ENCODE measurements at places on chromosomes 5 and 9. TPM values are rescaled to one million over a fixed set of nuclear protein-coding genes. Genes with fewer than 3 reads are reported as not detected.

The WDR38 gene
- not detected for total RNA-seq

The GBA2 gene
- 90.2 TPM for total RNA-seq

The SLC24A2 gene
- total RNA-seq, result not detected

The ALDH7A1 gene
- total RNA-seq, result 33.7 TPM

The IRX1 gene
- not detected for total RNA-seq

The CTNND2 gene
- 5.4 TPM for total RNA-seq

The SLC25A2 gene
- not detected for total RNA-seq

The PDE6A gene
- total RNA-seq, result 0.05 TPM

- DNase-seq, result no peak
Observed at GRCh38 chr9:131594906-131595665, 49.8 kb downstream of the PRRT1B start.

- no peak for DNase-seq
Observed at GRCh38 chr9:34437006-34437925, 21.1 kb downstream of the FAM219A start.

DNA sequence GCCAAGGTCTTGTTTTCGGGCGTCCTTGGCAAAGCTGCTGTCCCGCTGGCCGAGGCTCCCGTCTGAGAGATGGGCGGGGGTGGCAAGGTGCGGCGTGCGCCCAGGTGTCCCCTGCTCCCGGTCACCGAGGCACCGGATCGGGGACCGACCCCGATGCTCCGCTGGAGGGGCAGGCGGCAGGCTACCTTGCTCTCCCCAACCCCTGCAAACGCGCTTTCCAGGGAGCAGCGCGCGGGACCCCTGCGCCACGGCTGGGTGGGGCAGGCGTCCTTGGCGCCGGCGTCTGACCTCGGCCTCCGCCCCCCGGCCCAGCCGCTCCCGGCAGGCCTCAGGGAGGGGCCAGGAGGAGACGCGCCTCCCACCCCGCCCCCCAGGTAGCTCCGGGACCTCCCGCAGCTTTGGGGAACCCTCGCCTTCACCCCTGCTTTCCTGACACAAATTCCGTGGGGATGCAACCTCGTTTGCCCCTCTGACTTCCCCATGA, 551 bp downstream of the N4BP3 start:
- DNase-seq, result no peak

DNA sequence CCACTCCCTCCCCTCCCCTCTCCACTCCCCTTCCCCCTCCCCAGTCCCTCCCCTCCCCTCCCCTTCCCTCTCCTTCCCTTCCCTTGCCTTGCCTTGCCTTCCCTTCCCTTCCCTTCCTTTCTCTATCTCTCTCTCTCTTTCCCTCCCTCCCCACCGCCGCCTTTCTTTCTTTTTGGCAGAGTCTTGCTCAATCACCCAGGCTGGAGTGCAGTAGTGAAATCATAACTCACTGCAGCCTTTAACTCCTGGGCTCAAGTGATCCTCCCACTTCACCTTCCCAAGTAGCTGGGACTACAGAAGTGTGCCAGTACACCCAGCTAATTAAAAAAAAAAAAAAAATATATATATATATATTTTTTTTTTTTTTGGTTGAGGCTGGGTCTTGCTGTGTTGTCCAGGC, 45.5 kb downstream of the IL31RA start:
- DNase-seq, result no peak

- no peak for DNase-seq
Observed at GRCh38 chr9:124359426-124359825, 55.8 kb downstream of the PSMB7 start.

DNA sequence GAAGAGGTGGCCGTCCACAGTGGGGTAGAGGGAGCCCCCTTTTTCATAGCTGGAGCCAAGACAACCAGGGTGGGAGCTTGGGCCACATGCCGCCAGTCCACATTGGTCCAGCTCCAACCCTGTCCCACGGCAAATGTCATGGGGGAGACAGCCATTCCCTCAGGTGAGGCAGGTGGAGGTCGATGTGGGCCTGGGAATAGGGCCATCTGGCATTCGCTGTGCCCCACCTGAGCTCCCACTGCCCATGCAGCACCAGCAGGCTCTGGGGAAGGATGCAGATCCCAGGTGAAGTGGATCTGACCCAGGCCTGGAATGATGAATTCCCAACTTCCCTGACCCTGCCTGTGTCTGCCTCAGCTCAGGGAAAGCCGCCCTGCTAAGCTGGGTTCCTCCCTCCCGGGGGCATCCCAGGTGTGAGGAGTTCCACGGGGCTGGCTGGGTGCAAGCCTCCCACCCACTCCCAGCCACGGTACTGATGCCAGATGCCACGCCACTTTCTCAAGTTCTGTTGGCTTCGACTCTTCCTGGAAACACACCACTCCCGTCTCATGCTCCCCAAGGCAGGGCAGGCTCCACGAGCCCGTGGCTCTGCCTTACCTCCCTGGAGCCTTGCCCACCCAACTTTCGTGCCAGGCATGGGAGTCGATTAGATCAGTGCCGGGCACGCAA, 25.2 kb upstream of the FCN2 start:
- no peak for DNase-seq

- DNase-seq, result no peak
Observed at GRCh38 chr5:1912951-1913565, 30.3 kb upstream of the IRX4 start.

DNA sequence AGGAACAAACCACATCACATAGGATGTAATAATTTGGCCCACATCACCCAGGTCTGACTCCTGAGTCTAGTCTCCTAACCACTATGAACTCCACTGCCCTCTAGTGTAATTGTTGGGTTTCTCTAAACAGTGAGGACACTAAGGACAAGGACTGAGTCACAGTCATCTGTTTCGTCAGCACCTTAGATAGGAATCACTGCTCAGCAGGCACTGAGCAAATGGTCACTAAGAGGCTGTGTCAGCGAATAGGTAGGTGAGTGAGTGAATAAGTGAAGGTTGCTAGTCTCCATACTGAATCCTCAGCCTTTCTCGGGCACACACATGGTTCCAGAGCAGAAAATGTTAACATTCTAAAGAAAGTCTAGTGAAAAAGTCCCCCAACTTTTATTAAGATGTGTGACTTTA, 278.6 kb downstream of the SPOCK1 start:
- DNase-seq, result no peak

GRCh38 chr5:72283358-72283757, 36.7 kb downstream of the MRPS27 start:
- DNase-seq, result no peak

GRCh38 chr5:57482671-57483106, at the start of gene ACTBL2:
ACTBL2 (minus strand) TSS chr5:57482811; CDS start chr5:57482707, 104 bp downstream.
- DNase-seq, result no peak

DNA sequence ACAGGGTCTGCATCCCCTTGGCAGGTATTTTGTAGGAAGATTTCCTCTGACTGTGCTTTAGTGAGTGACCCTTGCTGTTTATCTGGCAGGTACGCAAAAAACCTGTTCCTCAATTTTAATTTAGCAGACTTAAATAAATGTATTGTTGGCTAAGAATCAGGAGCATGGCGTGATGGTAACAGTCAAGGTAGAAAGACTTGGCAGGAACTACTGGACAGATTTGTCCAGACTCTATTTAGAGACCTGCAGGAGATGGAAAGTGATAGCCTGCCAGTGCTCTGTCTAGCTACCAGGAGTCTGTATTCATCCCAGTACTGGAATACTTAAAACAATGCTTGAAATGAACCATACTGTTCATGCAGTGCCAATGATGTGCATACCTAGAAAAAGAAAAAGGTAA, 78.8 kb upstream of the MAST4 start:
- DNase-seq, result no peak

GRCh38 chr9:81390792-81391456, 298.4 kb downstream of the TLE1 start:
- DNase-seq, result no peak

GRCh38 chr9:27514551-27514950, 9.5 kb upstream of the IFNK start:
- no peak for DNase-seq

- no peak for DNase-seq
Observed at GRCh38 chr5:176519810-176520720, 17.1 kb downstream of the RNF44 start.

DNA sequence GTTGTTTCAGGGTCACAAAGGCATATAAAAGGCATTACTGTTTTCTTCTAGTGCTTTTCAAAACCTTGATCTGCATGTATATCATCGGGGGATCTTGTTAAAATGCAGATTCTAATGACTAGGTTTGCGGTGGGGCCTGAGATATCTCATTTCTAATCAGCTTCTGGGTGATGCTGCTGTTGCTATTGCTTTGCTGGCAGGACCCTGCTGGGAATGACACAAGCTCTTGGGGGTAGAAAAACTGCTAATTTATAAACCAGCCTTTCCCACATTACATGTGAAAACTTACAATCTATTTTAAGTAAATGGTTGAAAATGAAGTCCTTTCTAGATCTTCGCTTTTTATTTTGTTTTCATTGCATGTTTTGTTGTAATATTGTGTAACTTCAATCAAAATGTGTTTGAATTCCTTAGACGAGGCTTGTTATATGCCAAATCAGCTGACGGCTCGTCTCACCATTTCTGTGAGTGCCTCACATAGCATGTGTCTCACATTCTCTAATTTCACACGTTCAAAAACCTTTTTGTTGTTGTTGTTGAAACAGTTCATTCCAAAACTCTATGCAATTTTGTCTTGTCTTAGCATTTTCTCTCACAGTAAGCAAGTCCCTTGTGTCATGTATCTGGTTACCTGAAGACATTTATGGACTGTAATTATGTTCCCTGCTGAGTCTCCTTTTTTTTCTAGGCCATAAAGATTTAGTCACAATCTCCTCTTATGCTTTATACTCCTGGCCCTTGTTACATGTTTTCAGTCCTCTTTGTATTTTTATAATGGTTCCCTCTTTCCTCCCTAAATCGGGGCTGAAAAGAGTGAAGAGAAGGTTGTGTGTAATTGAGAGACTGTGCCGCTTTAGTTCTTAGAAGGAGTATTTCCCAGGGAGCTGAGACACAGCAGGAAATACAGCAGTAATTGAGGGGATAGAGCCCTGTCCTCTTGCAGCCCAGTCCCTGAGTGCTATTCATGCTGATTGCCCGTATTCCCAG, 521.0 kb upstream of the SEMA6A start:
- no peak for DNase-seq

- DNase-seq, result no peak
Observed at GRCh38 chr9:127523312-127523851, 72.1 kb downstream of the LRSAM1 start.

DNA sequence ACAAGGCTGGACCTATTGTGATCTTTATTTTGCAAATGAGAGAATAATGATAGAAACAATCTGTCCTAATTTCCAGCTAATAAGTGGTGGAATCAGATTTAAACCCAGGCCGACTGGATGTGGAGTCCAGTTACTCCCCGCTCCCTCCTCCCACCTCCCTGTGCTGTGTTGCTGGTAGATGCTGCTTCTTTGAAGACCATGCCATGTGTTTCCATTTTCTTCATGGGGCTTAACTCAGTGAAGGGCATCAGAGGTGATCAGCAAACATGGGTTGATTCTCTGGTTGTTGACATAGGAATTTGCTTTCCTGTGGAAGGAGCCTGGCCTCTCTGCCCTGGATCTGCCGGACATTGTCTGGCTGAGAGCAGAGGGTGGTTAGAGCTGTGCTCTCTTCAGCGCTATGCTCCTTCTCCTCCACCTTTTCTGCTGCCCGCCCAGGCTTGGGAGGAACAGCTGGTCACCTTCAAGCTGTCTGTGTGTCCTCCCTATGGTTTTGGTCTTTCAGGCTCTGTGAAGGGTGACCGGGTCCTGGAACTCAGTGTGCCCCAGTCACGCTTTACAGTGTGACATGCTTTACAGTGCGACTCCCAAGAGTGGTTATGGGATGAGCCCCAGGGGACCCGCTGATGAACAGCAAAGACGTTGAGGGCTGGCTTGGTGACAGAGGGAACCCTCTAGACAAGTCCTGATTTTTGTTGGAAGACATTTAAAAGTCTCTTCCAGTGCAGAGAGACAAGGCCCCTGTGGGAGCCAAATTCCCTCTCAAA, 68.4 kb upstream of the RPS23 start:
- peak; percentile 38 for DNase-seq

DNA sequence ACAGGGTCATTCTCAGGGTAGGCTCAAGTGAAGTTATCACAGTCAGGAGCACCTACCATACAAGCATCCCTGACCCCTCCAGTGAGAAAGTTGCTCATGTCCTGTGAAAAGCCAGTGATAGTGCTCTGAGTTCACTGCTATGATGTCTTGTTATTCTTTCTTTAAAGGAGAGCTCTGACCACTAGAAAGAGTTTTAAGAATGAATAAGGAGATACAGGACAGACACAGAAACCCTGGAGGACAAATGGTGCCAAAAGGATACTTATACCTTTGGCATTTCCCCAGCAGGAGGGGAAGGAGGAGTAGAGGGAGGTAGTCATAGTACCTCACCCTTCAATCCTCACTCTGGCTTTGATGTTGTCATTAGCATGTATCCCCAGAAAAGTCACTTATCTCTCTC, 84.0 kb upstream of the AGXT2 start:
- DNase-seq, result no peak

DNA sequence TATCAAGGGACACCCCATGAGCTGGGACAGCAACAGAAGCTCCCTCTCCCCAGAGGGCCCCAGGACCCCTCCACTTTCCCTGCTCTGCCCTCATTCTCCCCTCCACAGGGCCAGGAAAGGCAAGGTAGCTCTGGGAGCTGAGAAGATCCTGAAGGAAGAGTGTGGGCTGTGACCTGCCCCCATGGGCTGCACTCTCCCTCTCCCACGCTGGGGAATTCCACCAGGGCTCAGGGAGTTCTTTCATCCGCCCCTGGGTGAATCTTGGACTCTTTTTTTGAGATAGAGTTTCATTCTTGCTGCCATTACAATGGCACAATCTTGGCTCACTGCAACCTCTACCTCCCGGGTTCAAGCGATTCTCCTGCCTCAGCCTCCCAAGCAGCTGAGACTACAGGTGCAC, 73.8 kb downstream of the C9orf50 start:
- no peak for DNase-seq

DNA sequence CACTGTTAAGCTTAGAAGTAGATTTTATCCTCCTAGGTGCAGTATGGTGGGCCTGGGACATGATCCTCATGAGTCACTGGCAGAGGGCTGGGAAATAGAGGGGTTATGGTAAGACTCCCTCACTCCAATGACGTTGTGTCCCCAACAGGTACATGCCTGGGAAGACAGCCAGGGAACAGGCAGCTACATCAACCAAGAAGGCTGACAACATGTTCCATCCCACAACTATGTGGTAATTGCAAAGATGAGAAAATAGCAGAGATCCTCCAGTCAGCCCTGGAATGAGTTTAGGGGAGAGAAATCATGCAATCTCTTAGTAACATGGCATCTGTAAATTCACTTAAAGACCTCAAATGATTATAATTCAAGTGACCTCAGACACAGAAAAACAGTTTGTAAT, 114.4 kb upstream of the LIFR start:
- no peak for DNase-seq

Measured in left ventricle myocardium superior (tissue), 1 donor.